ENCODE measurements at places on chromosomes 5 and 9.

DNA sequence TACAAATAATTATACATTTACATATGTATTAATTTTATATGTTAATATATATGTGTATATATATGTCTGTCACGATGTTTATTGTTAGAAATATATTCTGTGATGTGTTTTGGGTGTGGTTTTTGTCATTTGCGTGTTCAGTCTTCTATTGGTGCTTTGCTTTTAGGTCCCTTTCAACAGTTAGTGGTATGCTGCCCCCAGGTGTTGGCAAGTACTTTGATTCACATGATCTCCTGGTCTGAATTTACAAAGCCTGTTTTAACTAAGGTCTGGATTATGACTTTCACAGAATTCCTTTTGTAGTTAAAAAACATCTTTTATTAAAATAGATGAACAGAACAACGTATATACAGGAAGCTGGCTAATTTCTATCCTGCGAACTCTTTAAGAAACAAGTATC, 271.5 kb downstream of the CCDC171 start:
- DNase-seq, result no peak

GRCh38 chr9:133717113-133718031, 20.8 kb downstream of the SARDH start:
- no peak for DNase-seq

DNA sequence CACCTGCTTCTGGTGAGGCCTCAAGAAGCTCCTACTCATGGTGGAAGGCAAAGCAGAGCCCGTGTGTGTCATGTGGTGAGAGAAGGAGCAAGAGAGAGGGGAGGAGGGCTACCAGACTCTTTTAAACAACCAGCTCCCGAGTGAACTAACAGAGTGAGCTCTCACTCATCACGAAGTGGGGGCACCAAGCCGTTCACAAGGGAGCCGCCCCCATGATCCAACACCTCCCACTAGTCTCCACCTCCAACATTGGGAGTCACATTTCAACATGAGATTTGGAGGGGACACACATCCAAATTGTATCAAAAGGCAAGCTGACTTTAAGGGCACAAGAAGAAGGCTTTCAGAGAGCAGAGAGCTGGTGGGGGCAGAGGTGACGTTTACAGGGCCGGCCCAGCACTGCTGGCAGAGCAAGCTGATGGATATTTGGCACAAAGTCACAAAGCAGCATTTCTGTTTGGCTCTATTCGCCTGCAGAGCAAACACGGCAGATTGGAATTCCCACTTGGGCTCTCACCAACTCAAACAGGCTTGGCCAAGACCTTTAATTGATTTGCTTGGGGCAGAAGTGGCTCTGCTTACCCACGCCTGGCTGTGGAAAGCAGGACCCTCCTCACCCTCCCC, 20.0 kb downstream of the PITX1 start:
- peak; percentile 47 for DNase-seq

DNA sequence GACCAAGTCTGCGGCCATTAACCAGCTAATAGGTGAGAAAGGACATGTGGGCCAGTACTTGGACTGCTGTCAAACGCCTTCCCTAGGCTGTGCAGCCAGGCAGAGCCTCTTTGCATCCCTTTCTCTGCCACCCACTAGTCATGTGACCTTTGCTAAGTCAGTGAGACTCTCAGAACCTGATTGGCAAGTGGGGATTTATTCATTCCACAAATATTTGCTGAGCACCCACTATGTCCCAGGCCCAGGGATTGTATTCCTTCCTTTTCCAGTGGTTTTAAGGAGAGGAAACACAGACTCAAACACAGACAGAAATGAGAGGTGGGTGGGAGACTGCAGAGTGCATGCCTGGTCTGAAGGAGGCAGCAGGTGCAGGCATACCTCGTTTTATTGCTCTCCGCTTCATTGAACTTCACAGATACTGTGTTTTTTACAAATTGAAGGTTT, 71.6 kb upstream of the GALNT10 start:
- peak; percentile 87 for DNase-seq

DNA sequence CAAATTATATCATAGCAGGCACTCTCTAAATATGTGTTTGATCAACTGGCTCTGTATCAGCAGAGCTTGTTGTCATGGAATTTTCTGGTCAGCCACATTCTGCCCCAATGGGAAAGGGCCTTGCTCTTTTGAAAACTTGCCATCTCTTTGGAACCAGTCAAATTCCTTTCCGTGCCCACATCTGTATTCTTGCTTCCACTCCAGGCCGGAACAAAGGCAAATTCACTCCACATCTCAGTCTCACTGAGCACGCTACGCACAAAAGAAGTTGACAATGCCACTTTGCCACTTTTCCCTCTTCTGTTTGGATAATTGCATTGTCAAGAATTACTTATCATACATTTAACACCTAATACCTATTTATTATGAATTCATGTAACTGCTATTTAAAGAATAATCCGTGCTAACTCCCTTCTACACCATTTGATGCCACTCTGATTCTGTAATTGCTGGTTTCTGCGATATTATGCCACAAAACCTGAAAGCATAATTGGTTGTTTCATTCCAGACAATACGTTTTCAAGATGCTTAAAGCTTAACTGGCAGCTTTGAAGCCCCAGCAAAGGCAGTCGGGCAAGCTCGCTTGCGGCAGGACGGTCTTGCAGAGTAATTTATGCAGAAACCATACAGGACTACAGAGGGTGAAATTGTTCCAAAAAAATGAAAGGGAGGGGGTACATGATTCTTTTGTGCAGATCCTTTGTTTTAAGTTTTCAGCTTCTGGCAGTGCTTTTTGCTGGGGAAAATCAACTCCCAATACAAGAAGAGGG, 277.7 kb downstream of the MSX2 start:
- DNase-seq, result no peak

GRCh38 chr5:158522776-158523175, 576.9 kb downstream of the EBF1 start:
- DNase-seq, result no peak

- DNase-seq, result no peak
Measured at GRCh38 chr9:89562186-89562814, 42.5 kb upstream of the GADD45G start.

DNA sequence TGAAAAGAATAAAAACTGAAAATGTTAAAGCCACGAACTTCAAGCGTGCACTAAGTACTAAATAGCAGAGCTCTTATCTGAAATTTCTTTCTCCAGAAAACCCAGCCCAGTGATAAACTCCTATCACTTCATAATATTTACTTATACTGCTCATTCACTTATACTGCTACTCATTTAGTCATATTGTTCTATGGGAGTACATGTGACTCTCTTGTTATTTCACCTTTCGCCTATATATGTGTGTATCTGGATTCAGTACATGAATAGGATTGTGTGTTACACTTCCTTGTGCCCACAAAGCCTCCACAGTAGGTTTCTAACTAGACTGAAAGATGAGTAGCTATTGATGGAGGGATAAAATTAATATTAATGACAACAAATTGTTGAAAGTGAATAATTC, 526.8 kb upstream of the GRAMD2B start:
- no peak for DNase-seq

GRCh38 chr5:58407042-58407719, 52.7 kb downstream of the PLK2 start:
- DNase-seq, result no peak

- no peak for DNase-seq
Measured at GRCh38 chr5:130992621-130993020, 172.4 kb downstream of the HINT1 start.

DNA sequence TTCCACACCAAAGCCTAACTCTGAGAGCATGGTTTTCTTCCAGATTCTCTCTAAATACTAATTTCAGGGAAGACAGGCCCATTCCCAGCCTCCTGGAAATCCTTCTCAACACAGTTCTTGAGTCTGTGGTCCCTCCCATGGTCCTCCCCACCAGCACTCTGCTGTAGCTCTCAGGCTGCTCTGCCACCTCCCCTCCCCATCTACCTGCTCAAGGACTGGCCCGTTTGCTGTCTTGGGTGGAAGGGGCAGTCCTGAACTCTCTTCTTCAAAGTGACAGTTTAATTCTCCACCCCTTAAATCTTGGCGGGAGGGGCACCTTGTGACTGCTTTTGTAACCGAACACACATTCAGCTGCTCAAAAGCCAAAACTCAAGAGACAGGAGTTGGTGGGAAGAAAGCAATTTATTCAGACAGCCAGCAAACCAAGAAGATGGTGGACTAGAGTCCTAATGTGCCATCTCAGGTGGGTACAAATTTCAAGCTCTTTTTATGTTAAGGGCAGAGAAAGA, 7.6 kb upstream of the LCN15 start:
- DNase-seq, result no peak

GRCh38 chr9:26813247-26813646, 79.4 kb downstream of the CAAP1 start:
- no peak for DNase-seq

DNA sequence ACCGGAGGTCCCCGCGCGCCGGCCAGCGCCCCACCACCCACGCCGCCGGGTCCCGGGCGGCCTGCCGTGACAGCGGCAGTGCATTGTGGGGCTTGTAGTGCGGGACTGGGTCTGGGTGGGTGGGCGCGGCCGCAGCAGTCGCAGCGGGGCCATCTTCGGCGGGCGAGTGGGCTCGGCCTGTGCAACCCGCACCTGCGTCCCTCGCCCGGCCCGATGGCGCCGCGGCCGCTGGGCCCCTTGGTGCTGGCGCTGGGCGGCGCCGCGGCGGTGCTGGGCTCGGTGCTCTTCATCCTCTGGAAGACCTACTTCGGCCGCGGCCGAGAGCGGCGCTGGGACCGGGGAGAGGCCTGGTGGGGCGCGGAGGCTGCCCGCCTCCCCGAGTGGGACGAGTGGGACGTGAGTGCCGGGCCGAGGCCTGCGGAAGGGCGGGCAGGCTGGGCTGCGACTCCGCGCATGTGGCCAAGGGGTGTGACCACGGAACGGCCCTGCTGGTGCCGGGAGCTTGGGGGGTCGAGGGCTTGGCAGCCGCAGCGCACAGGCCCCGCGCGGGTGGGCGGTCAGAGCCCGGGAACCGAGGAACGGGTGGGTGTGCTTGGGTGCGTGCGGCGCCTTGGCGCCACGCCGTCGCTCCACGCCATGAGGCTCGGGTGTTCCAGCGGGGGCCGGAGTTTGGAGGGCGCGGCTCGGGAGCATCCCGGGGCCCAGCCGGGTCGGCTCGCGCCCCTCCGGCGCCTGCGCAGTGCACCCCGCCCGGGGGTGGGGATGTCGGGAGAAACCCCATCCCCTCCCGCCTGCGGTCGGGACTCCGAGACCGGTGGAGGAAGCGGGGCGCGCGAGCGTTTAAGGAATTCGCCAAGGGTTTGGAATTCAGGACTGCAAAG, at the start of gene ARL10:
TSS of gene ARL10 (plus strand) at position 137 of the 881 bp plus-strand sequence. CDS start at position 214, 77 bp downstream.
- no peak for DNase-seq

DNA sequence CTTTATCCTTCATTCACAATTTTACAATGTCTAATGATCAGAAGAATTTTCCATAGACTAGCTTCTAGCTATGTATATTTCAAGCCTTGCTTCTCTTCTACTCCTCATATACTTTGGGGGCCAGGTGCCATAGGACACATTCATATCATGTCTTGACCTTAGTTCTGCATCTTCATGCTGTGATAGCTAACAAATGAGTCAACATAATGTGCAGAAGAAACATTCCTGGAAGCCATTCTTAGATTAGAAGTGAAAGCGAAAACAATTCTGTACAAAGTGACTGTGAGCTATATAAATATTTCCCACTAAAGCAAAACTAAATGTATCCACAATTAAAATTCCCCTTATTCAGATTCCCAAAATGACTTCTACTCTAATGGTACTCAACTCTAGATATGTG, 320.2 kb upstream of the NREP start:
- no peak for DNase-seq

DNA sequence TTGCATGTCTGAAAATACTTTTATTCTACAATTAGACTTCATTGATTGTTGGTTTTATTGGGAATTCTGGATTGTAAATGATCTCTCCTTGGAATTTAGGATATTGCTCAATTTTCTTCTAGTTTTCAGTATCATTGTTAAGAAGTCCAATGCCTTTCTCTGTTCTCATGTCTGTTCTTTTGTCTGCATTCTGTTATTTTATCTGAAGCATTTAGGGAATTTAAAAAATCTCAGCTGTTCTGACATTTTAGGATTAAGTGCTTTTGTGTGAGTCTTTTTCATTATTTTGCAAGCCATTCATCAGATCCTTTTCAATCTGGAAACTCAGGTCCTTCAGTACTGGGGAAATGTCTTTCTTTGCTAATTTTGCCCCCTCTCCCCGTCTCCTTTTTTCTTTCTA, 4.4 kb upstream of the FER start:
- DNase-seq, result no peak

DNA sequence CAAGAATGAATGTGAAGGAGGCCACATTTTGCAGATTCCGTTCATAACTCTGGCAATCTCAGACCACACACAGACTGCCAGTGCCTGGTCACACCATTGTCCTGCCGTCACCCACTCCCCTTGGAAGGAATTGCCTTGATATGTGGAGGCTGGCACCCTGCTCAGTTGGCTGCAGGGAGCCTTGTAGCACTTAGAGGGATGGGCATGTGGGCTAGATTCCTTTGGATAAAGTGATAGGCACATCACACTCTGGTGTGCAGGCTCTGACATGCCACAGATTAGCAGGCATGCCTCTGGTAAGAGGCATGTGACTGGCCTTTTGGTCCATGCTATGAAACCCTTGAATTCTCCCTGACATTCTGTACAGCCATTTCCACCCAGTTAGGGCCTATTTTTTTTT, 254.6 kb upstream of the PIK3R1 start:
- DNase-seq, result peak; percentile 8

- no peak for DNase-seq
Measured at GRCh38 chr9:82012276-82012675, 23.7 kb downstream of the SPATA31D1 start.

DNA sequence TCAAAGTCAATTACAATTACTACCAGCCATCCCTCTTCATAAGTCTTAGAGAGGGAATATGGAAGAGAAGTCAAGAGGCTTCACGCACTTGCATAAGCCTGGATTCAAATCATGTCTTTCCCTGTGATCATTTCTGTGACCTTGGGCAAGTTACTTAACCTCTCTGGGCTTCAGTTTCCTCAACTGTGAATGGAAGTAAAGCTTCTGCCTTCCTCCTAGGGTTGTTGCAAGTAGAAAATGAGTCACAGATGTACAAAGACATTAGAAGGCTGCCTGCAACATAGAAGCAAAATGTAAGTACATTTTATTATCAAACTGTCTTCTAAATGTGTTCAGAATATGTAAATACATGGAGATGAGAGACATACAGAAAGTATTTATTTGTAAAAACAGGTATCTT, 42.3 kb upstream of the SEMA6A start:
- DNase-seq, result no peak

- no peak for DNase-seq
Measured at GRCh38 chr5:133698646-133699526, 86.5 kb upstream of the FSTL4 start.

GRCh38 chr9:127970401-127971313, 10.1 kb downstream of the EEIG1 start:
- DNase-seq, result peak; percentile 76
